GM23248 (cell line): ENCODE measurements at places on chromosomes 4 and X.
A peak's percentile ranks its signal among the peaks of the same experiment; 100 is the strongest.

DNA sequence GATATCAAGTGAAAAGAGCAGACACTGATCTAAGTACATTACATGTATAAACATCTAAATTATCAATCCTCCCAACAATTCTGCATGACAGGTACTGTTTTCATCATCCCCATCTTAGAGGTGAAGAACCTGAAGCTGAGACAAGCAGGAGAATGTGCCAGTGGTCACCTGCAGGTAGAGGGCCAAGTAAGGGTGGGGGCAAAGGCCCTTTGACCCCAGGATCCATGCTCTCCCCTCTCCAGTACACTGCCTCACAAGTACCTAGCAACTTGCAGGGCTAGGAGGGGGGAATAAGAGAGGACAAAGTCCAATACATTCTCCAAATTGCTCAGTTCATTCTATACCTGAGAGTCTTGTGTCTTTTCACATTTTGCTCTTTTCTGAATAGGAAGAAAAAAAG lies 8.3 kb upstream of the MAP7D2 start:
- no peak for DNase-seq

DNA sequence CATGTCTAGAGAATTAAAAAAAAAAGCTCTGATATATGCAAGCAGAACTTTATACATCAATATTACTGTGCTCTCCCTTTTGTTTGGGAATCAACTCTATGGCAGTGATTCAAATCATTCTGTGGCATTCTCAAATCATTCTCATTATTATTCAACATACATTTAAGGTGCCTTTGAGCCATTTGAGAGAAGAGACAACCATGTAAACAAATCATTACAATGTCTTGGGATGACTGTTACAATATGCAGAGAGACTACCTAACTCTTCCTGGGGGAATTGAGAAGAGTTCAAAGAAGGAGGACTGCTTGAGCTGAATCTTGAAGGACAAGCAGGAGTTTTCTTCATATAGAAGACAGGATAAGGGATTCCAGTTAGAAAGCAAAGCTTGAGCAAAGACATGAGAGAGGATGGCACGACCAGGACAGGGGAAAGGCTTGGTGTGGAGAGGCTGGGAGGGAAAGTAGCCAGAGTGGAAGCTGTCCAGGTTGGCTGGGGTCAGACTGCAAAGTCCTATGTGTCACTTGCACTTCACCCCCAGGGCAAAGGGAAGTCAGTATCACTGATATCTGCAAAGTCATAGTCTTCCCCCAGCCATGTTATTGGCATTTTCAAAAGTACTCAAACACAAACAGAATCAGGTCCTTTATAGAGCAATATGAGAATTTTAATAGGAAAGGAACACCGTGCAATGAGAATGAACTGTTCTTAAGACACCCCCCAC lies 9.0 kb downstream of the SEC24D start:
- DNase-seq: no peak

- DNase-seq: peak; percentile 30
Measured at GRCh38 chr4:98466868-98467599, 191.4 kb downstream of the TSPAN5 start.

DNA sequence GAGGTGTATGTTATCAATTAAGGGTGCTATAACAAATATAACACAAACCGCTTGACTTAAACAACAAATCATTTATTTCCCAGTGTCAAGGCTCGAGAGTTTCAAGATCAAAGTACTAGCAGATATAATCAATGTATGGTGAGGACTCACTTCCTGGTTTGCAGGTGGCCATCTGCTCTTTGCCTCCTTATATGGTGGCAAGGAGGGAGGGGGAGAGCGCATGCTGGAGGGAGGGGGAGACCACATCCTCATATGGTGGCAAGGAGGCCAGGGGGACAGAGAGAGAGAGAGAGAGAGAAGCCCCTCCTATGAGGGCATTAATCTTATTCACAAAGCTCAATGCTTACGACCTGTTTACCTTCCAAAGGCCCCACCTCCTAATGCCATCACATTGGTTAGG lies 372.3 kb upstream of the SPOCK3 start:
- no peak for DNase-seq

DNA sequence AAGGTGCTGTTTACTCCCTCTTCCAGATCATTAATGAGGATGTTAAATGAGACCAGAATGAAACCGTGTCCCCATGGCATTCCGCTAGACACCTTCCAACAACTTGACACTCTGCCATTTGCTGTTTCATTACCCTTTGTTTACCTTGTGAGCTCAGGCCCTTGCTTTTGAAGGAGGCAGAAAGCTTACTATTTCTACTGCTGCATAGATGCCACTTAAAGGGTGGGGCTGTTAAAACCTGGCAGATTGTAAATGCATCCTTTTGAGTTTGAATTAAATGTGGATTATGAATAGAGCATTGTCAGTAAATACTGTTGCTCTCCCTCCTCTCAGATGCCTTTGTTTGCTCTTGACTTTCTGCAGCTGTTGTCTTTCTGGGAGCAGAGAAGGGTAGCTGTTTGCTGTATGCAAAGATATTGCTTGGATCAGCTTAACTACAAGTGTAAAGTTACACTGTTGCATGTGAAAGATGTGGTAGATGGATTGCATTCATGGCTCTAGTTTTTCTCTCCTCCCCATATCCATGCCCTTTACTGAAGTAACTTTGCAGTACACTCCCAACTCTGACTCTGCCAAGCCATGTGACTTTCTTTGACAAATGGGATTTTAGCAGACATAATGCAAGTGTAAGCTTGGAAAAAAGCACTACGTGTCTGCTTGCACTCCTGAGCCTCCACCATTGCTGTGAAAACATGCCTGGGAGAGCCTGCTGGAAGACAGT lies 75.0 kb upstream of the DHX15 start:
- DNase-seq: peak; percentile 3

DNA sequence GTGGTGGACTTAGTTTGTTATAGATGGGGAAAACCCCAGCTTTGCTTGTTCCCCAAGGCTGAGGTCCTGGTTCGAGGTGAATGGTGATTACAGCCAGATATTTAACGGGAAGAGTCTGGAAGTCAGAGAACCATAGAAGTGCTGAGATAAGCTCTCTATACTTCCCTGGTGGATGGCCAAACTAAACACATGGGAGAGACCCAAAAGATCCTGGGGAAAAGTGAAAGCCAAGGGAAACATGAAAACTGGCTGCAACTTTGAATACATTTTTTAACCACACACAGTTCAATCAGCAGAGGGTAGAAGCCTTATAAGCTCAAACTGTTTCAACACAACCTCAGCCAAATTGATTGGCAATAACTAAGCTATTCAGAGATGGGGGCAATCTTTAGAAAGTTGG lies 29.3 kb upstream of the SRPX start:
- no peak for DNase-seq

DNA sequence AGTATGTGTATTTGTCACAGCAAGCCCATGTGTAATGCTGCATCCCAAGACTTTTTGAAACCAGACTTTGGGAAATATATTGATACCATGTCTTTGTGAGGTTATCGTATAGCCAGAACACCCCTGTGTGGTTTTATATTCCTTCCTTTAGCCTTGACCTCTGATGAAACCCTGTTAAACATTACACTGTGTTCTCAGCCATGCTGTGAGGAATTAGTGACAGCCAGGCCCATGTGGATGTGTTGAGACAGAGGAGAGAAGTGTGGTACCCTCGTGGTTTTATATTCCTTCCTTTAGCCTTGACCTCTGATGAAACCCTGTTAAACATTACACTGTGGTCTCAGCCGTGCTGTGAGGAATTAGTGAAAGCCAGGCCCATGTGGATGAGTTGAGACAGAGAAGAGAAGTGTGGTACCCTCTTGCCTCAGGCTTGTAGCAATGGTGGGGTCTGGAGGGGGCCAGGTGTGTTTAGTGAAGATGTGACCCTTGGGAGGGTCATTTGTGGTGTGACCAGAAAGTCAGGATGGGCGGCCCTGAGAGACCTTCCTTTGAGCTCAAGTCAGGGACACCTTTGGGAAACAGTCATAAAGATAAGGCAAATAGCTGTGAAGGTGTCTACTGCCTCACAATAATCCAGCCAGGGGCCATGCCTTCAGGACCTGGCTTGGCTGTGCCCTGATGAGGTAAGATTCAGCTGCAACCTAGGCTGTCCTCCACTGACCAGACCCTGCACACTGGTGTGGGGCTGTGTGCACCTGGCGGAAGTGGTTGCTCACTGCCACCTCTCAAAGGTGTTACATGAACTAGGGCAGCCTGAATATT lies 110.0 kb downstream of the IRF2 start:
- DNase-seq: no peak

DNA sequence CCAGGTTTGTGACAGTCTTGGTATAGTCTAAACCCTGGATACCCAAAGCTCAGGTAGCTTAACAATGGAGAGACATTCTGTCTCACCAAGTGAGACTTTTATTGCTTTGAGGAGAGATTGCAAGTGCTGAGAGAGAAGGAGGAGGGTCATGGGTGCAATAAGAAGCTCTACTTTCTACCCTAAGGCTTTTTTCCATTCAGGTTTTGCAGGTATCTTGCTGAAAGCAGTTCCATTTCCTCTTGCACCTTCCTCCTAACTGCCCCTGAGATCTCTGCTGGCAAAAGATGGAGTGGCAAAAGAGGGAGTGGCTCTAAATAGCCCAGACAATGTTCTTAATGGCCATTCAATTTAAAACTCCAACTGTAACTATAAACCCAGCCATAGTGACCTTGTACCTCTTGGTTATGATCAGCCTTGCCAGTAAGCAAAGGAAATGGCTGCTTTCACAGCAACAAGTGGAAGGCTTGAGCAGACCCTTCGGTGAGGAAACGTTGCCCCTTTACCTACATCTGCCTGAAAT lies 105.6 kb upstream of the CPEB2 start:
- DNase-seq: no peak

- DNase-seq: no peak
Measured at GRCh38 chr4:157502656-157503055, 282.1 kb downstream of the GRIA2 start.

DNA sequence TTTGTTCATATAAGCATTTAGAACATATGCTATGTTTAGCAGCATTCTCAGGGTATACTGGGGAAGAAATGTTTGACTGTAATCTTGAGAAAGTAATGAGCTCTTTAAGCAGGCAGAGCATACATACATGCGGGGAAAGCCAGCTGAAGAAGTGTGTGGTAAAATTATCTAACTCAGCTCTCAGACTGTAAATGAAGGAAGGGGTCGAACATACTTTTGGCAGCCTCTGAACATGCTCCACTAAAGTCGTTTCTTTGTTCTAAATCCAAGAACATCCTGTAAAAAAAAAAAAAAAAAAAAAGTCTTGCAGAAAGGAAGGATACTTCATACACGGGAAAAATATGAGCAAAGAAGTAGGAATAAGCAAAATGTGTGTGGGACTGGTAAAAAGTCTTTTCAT lies 224.8 kb downstream of the GRID2 start:
- DNase-seq: no peak

GRCh38 chr4:129972257-129972656 lies 876.3 kb downstream of the C4orf33 start:
- no peak for DNase-seq

DNA sequence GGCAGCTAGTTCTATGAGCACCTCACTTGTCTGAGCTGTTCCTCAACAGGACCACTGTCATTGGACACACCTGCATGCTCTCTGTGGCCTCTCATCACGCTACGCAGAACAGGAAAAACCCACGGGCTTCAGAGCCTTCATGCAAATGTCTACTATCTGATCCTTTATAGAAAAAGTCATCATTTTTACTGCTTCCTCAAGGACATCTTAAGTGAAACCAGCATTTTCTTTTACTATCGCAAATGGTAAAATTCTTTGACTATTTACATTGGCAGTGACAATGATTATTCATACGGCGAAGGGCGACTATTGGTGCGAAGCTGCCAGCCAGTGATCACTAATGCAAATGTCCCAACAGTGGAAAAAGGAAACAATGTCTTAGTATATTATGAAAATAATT lies 147.0 kb downstream of the AFAP1 start:
- no peak for DNase-seq

DNA sequence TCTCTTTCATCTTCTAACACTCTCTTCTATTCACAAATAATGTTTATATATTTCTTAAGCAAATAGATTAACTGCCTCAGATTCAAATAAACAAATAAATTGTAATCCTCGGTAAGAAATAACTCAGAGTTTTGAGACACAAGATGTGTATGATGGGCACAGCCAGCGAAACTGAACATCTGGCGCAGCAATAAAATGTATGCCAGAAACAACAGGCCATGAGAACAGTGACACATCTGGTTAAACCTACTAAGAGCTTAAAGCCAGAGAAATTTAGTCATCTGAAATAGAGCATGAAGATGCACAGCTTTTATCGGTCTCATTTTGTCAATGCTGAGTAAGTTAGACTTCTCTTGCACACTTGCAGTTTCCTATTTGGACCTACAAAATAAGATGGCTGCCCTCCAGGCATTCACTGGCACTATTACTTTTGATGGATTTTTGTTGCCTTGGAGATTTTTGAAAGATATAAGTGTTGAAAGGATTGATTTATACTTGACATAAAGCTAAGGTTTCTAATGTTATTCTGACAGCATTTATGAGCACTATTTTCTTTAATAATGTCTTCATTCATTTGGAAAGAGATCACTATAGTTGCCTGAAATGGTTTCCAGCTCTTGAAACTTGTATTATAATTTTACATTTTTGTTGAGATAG lies 1444.0 kb downstream of the PCDH18 start:
- DNase-seq: no peak

DNA sequence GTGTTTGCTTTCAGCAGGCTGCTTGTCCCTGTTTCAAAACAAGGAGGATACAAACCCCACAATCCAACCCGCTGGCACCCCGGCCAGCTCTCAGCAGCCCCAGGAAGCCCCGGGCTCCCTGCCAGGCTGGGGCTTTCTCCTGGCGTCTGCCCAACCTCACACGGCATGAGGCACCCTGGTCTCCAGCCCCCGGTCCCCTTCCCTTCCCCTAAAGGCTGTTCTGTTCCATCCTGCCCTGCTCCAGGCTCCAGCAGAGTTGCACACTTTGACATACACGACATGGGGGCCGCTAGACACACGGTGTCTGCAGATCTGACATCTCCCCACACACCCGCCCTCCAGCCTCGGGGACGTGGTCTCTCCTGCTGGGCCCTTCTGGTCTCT lies 107.7 kb upstream of the ADRA2C start:
- DNase-seq: no peak

- no peak for DNase-seq
Measured at GRCh38 chrX:2638279-2638678, 52.8 kb upstream of the CD99 start.

- DNase-seq: peak; percentile 77
Measured at GRCh38 chr4:28373601-28374000, 1513.0 kb downstream of the STIM2 start.

GRCh38 chrX:2474963-2475726 lies 25.6 kb downstream of the DHRSX start:
- no peak for DNase-seq

GRCh38 chrX:51779306-51779705 lies 36.1 kb downstream of the GSPT2 start:
- no peak for DNase-seq

- peak; percentile 24 for DNase-seq
Measured at GRCh38 chrX:112769034-112769433, 71.6 kb downstream of the AMOT start.

DNA sequence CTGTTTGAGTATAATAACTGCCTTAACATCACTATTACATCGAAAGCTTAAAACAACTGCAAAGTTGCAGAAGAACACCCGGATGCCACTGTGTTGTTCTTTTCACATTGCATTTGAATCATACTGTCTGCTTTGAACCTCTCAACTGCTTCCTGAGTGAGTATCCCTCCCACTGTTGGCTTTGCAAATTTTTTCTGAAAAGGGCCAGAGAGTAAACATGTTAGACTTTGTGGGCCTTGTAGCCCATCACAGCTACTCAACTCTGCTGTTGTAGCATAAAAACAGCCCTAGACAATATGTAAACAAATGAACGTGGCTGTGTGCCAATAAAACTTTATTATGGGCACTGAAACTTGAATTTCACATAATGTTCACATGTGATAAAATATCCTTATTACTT lies 76.1 kb downstream of the NSG1 start:
- no peak for DNase-seq
